Esophagus mucosa (tissue), 1 donor: ENCODE measurements at places on chromosomes 6 and 20.
A peak's percentile ranks its signal among the peaks of the same experiment; 100 is the strongest.

GRCh38 chr6:116580198-116580597 lies 8.9 kb downstream of the RWDD1 start:
- no peak for ATAC-seq

GRCh38 chr6:119209452-119210205 lies 131.2 kb upstream of the FAM184A start:
- ATAC-seq = no peak

DNA sequence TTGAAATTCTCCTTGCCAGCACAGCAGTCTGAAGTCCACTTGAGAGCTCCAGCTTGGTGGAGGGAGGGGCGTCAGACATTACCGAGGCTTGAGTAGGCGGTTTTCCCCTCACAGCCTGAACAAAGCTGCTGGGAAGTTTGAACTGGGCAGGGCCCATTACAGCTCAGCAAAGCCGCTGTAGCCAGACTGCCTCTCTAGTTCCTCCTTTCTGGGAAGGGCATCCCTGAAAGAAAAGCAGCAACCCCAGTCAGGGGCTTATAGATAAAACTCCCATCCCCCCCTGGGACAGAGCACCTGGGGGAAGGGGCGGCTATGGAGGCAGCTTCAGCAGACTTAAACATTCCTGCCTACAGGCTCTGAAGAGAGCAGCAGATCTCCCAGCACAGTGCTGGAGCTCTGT lies 325.3 kb downstream of the GJA1 start:
- ATAC-seq = peak; percentile 84

DNA sequence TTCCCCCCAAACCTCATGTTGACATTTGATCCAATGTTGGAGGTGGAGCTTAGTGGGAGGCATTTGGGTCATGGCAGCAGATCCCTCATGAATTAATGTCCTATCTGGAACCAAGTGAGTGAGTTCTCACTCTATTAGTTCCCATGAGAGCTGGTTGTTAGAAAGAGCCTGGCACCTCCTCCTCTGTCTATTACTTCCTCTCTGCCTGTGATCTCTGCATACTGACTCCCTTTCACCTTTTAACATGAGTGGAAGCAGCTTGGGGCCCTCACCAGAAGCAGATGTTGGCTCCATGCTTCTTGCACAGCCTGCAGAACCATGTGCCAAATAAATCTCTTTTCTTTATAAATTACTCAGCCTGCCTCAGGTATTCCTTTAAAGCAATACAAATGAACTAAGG lies 127.3 kb upstream of the RALGAPA2 start:
- ATAC-seq = no peak

DNA sequence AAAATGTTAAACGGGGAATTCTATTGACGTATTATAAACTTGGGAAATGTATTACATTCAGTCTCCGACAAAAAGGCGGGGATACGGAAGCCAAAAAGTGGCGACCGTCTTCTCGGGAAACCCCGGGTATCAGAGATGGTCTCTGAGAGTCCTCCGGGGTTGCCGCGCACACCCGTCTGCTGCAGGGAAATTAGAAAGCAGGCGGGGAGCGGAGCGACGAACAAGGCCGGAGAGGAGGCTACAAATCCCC lies 1.5 kb downstream of the SALL4 start:
- no peak for ATAC-seq

DNA sequence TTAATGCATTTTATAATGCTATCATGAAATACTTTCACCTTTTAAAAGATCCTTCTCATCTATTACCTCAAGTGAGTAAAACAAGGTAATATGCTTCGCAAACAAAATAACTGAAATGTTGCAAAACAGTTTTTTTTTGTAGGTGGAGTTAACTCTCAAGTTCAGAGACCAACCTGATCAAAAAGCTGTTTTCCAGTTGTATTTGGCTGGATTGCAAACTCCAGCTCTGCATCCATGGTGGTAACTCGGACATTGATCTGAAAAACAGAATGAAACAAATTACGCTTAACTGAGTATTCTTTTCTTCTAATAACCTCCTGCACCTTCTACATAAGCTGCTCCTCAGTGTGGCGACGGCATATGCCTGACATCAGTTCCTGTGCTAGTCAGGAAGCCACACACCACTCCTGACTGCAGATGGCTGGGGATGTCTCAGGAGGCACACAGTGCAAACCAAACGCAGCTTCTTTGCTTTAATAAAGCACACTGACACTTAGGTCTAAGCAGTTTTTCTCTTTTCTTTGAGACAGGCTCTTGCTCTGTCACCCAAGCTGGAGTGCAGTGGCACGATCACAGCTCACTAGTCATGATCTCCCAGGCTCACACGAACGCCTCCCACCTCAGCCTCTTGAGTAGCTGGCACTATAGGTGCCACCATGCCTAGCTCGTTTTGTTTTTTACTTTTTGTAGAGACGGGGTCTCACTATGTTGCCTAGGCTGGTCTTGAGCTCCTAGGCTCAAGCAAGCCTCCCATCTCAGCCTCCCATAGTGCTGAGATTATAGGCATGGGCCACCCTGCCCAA lies 29.9 kb downstream of the EZR start:
- no peak for ATAC-seq

- ATAC-seq = no peak
Observed at GRCh38 chr6:114195631-114196403, 147.0 kb downstream of the HS3ST5 start.

DNA sequence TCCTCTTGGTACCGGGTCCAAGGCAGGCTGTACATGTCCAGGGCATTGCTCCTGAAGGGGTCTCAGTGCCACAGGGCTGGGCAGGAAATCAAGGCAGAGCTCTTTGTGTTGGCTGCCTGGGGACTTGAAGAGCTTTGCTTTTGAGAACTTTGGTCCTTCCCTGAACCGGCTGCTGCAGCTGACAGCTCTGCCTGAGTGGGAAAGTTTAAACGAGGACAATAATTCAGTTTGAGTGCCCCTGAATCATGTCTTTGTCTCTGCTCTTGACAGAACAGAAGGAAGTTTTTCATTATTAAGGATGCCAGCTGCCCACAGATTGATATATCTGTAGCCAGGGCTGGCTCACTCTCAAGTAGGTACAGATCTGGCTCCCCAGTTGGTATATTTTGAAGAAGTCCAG lies 56.1 kb downstream of the ANKRD6 start:
- ATAC-seq = no peak

DNA sequence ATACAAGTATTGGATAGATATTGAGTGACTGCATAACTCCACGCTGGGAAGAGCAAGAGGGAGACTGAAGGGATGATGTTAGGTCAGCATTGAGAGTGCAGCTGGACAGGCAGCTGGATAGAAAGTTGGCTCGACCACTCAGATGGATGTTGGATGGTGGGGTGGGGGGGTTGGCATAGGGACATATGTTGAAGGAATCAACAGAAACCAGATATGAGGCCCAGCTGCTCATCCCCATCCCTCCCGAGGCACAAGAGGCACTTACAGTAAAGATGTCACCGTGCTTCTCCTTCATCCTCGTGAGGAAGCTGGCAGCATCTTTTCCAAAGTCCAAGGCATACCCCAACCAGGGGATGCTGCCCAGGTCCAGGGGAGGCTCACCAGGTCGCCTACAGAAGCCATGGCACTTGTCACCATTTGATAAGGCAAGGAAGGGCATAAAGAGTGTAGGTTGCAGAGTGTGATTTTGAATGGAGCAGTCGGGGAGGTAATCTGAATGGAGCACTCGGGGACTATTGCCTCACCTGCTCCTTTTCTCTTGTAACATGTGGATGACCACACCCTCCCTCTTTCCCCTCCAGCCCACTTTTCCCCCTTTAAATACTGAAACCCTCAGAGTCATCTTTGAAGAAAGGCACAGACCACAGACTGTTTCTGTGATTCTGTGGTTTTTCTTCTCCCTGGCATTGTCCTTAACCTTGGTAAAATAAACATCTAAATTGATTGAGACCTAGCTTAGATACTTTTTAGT lies 18.0 kb downstream of the PTGIS start:
- ATAC-seq = no peak

DNA sequence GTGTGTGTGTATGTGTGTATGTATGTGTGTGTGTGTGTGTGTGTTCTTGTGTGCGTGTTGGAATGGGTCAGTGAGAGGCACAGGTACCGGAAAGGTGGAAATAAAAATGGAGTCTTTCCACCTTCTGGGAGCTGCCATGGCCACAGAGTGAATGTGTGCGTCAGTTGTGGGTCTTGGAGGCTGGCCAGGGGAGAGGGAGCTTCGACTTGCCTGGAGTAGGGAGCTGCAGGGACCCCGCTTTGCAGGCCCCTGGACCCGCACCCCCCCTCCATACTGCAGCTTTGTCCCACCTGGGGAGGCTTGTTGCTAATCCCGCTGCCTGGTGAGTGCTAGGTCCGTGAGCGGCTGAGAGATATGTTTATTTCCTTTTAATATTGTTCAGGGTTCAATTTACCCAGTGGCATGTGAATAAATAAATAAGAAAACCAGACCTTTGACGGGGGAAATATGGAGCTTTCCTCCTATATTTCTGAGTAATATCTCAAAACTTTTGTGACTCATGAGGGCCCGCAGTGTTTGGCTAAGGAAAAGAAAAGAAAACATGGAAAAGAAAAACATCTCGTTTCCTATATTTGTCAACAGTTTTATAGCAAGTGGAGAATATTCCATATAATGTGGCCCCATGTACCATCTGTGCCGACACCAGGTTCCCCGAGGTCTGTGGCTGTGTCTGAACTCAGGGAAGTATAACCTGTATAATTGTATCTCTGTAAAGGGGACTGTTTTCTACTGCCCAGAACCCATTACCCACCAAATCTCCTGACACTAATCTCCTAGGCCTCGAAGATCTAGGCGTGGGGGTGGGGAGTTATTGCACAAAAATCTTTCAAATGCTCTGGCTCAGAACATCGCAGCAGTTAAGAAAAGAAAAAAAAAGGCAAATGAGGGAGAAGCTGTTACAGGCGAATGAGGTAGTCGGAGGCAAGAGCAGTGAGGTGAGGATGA lies 24.6 kb upstream of the CCDC167 start:
- ATAC-seq = no peak

DNA sequence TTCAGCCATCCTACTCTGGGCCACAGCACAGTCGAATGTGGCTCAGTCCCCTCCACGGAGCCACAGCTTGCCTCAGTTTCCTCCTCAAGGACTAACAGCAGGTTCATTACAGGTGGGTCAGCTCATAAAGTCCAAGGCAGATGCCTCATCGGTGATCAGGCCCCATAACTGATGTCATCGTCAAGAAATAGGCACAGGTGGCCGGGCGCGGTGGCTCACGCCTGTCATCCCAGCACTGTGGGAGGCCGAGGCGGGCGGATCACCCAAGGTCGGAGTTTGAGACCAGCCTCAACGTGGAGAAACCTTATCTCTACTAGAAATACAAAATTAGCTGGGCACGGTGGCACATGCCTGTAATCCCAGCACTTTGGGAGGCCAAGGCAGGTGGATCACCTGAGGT lies 3.4 kb downstream of the UCKL1 start:
- ATAC-seq = no peak

DNA sequence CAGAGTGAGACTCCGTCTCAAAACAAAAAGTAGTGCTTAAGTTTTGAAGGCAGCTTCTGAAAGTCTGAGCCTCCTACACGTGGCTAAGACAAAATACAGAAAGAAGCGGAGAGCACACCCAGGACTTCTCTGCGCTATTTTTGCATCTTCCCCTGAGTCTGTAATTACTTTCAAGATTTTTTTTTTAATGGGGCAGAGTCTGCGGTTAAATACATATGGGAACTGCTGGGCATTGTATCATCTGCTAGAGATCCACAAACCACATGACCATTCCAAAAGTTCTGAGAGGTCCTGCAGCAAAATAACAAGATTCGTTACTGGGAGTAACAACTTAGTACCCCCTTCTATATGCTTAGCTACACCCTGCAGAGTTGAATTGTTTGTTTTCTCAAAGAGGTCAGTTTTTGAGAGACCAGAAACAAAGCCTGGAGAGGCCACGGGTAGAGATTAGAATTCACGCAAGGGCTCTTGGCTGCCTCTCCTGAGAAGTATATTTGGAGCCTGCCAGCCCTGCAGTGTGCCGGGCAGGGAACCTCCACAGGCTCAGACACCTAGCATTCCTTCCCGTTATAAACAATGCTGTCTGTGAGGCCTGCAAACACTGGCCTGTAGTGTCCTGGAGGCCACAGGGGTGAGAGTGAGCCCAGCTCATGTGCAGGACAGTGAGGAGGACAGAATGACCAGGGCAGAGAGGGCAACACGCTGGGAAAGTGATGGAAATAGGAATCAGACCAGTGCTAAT lies 48.2 kb upstream of the FAM50B start:
- no peak for ATAC-seq

DNA sequence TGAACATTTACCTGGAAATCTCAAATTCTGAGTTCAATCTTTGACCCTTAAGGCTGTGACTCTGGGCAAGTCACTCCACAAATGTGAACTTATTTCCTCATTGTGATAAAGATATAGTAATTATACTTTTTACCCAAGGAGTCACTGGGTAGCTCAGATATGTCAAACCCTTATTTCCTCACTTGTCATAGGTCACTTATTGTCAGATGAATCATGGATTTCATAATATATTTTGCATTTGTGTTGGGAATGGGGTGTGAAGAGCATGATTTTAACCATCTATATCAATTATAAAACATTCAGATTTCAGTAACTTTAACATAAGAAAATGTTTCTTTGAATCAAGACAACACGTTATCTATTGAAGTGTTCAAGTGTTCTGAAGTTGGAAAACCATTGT lies 3.7 kb upstream of the CARMIL1 start:
- ATAC-seq = no peak

DNA sequence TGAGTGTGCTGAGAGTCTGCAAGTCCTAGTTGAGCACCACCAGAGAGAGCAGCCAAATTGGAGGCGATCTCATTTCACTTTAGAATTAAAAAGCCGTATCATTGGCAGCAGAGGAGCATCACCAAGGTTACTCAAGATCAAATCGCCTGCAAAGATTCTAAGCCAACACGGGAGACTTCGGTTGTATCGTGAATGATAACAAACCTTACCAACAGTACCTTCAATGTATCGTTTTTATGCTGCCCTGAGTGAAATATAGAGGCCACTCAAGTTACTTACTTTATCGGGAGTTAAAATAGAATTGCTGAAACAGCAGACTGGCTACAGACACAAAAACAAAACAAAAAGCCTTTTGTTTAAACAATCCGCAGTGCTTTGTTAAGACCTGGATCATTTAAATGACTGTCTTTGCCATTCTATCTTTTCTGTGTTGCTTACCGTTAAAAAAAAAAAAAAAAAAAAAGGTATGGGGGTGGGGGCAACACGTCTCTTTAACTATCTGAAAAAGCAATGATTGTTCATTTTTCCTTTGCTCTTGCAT lies 14.2 kb downstream of the NHSL1 start:
- no peak for ATAC-seq

GRCh38 chr6:124573953-124574352 lies 388.3 kb upstream of the RNF217 start:
- no peak for ATAC-seq

GRCh38 chr6:41051873-41052272 lies 1.1 kb upstream of the APOBEC2 start:
- no peak for ATAC-seq
